Spinal cord (tissue), 10 donors: ENCODE measurements at places on chromosomes 2 and 18. TPM values are rescaled to one million over a fixed set of nuclear protein-coding genes. Genes with fewer than 3 reads are reported as not detected.

DNA sequence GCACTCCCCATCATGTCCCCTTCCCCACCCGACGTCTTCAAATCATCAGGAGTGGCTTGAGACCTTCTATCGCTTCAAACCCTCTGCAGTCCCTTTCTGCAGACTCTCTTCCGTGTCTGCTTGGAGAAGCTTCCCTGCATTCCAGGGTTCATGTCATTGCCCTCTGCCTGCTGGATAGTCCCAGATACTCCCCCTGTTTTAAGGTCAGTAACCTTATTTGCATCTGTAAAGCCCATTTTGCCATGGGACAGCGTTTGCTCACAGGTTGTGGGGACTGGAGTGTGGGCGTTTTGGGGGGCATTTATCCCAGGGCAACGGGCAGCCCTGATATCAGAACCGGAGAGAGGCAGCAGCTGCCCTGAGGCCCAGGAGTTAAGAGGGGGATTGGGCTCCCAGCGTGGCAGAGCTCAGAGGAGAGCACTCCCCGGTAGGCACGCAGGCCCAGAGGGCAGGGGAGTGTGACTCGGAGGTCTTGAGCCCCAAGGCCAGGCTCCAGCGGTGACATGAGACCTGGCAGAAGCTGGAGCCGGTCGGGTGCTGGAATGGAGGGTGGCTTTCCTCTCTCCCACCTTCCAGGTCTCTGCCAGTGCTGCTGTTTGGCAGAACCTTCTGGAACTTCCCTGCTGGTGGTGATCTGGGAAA is 73.8 kb downstream of the RTP5 start:
- H3K27me3 ChIP-seq: no peaks in the 10 kb centered on the region
- peaks cover 14% of the 10 kb centered on the region for H3K36me3 ChIP-seq
- H3K4me1 ChIP-seq: peaks cover 11% of the 10 kb centered on the region
- H3K27ac ChIP-seq: no peak overlapping the region
- no peak for DNase-seq

- no peak overlapping the region for H3K4me3 ChIP-seq
- peaks cover 5% of the 10 kb centered on the region for H3K4me1 ChIP-seq
- no peak overlapping the region for H3K27ac ChIP-seq
- no peaks in the 10 kb centered on the region for H3K27me3 ChIP-seq
- DNase-seq: no peak
Measured at GRCh38 chr18:45057955-45058600, 377.4 kb downstream of the SETBP1 start.

- no peaks in the 10 kb centered on the region for H3K27me3 ChIP-seq
- H3K36me3 ChIP-seq: peaks cover 2% of the 10 kb centered on the region
- H3K4me1 ChIP-seq: peaks cover 10% of the 10 kb centered on the region
- no peak overlapping the region for H3K4me3 ChIP-seq
- H3K27ac ChIP-seq: no peak overlapping the region
- DNase-seq: no peak
Measured at GRCh38 chr2:151407281-151407680, 2.4 kb upstream of the RIF1 start.

DNA sequence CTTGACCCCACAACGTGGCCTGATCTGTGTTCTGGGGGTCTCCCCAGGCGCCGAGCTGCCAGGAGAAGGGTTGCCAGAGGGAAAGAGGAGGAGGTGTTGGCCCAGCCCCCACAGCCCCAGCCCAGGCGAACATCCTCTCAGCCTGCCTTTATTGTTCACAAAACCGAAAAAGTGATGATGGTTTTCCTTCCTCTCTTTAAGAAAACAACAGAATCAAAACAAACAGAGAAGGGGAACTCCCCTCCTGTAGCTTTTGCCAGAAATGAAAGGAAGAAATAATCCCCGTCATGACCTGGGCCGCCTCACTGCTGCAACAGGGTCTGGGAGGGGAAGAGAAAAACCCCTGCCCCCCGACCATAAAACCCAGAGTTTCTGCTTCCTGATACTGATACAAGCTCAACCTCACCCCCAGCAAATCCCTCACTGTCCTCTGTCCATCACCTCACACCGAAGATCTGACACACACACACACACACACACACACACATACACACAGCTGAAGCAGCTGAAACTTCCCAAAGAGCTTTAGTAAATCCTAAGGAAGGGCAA is 52.0 kb downstream of the ZFP36L2 start:
- no peaks in the 10 kb centered on the region for H3K27me3 ChIP-seq
- H3K4me1 ChIP-seq: peaks cover 36% of the 10 kb centered on the region
- no peak overlapping the region for H3K27ac ChIP-seq
- no peak overlapping the region for H3K4me3 ChIP-seq

DNA sequence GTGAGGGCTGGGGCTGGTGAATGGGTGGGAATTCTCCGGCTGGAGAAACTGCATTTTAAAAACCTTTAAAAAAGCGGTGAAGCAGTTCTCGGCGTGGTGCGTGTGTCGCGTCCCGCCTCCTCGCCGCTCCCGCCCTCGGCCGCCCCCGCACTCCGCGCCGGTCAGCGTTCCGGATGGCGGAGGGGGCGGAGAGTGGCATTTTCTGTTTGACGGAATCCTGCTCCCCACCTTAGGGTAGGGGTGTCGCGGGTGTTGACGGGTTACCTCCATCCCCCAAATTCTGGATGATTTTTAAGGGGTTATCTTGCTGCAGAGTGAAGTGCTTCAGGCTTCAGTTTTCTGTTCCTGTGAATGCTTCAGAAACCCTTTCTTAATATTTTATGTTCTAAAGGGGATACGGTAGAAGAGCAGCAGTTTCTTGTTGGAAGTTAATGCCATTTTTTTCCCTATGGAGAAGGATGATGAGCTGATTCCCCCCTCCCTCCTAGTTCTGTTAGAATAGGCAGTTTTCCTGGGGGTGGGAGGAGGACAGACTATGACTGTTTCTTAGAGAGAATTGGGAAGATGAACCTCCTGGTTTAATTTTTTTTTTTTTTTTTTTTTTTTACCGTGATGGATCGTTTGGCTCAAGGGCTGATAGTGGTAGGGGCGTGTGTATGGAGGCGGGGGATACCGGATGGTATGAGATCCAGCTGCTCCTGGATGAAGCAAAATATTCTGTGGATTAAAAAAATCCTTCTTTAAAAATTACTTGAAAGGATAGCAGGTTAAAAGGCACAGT is 756 bp downstream of the ABI2 start:
- H3K36me3 ChIP-seq: no peaks in the 10 kb centered on the region
- H3K27me3 ChIP-seq: no peaks in the 10 kb centered on the region
- H3K27ac ChIP-seq: peak overlapping the region; percentile 94

GRCh38 chr2:23926290-23926749 is 603 bp downstream of the ATAD2B start:
- H3K4me3 ChIP-seq: peak overlapping the region; percentile 86
- no peaks in the 10 kb centered on the region for H3K27me3 ChIP-seq
- H3K27ac ChIP-seq: peak overlapping the region; percentile 97
- peaks cover 8% of the 10 kb centered on the region for H3K36me3 ChIP-seq

GRCh38 chr2:128312411-128312810 is 6.3 kb downstream of the HS6ST1 start:
- H3K4me1 ChIP-seq: peaks cover 99% of the 10 kb centered on the region
- H3K27me3 ChIP-seq: no peaks in the 10 kb centered on the region
- DNase-seq: no peak
- H3K36me3 ChIP-seq: peaks cover 72% of the 10 kb centered on the region
- no peak overlapping the region for H3K27ac ChIP-seq
- H3K4me3 ChIP-seq: no peak overlapping the region

The FRZB gene
- total RNA-seq: 21.8 TPM

The LYPD6 gene
- 31.0 TPM for total RNA-seq

DNA sequence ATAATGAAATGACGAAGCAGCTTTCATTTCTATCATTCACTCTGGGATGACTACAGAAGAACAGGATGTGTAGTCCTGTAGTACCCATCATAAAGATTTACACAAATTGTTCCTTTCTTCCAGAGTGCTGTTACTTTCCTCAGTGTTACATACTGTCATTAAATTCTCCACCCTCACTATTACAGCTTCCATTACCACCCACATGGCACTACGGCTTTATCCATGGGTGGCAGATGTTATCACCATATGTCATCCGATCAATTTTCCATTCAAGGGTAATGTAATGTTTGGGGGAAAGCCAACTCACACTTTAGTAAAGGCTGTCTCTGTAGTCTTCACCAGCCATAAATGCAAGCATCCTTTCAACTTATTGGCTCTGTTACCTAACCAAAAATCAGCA is 7.1 kb upstream of the CSRNP3 start:
- H3K4me1 ChIP-seq: no peaks in the 10 kb centered on the region
- DNase-seq: no peak
- H3K27me3 ChIP-seq: no peaks in the 10 kb centered on the region
- H3K4me3 ChIP-seq: no peak overlapping the region

- H3K27ac ChIP-seq: no peak overlapping the region
- H3K4me1 ChIP-seq: peaks cover 10% of the 10 kb centered on the region
- H3K4me3 ChIP-seq: no peak overlapping the region
- no peaks in the 10 kb centered on the region for H3K36me3 ChIP-seq
Measured at GRCh38 chr2:66853585-66853984, 418.7 kb downstream of the MEIS1 start.

GRCh38 chr2:180196419-180196977 is 189.4 kb upstream of the CWC22 start:
- H3K4me3 ChIP-seq: no peak overlapping the region
- H3K27me3 ChIP-seq: no peaks in the 10 kb centered on the region
- H3K4me1 ChIP-seq: no peaks in the 10 kb centered on the region
- no peak for DNase-seq

- no peak overlapping the region for H3K27ac ChIP-seq
- peaks cover 75% of the 10 kb centered on the region for H3K36me3 ChIP-seq
- H3K4me1 ChIP-seq: no peaks in the 10 kb centered on the region
- no peak overlapping the region for H3K4me3 ChIP-seq
Measured at GRCh38 chr2:85649201-85650190, 18.5 kb downstream of the SFTPB start.

- H3K4me3 ChIP-seq: peak overlapping the region; percentile 40
- H3K36me3 ChIP-seq: no peaks in the 10 kb centered on the region
- H3K27me3 ChIP-seq: no peaks in the 10 kb centered on the region
- no peak overlapping the region for H3K27ac ChIP-seq
- H3K4me1 ChIP-seq: no peaks in the 10 kb centered on the region
Measured at GRCh38 chr2:187552828-187553681, 1.2 kb downstream of the TFPI start.

The POU3F3 gene
- 20.5 TPM for total RNA-seq

The SPC25 gene
- total RNA-seq: 6.9 TPM

- H3K4me3 ChIP-seq: no peak overlapping the region
- DNase-seq: no peak
- H3K36me3 ChIP-seq: no peaks in the 10 kb centered on the region
Measured at GRCh38 chr2:156340377-156340776, 7.9 kb upstream of the NR4A2 start.

GRCh38 chr2:150809103-150809502 is 321.6 kb upstream of the RND3 start:
- no peak overlapping the region for H3K27ac ChIP-seq
- peak; percentile 29 for DNase-seq
- no peak overlapping the region for H3K4me3 ChIP-seq
- H3K36me3 ChIP-seq: no peaks in the 10 kb centered on the region

DNA sequence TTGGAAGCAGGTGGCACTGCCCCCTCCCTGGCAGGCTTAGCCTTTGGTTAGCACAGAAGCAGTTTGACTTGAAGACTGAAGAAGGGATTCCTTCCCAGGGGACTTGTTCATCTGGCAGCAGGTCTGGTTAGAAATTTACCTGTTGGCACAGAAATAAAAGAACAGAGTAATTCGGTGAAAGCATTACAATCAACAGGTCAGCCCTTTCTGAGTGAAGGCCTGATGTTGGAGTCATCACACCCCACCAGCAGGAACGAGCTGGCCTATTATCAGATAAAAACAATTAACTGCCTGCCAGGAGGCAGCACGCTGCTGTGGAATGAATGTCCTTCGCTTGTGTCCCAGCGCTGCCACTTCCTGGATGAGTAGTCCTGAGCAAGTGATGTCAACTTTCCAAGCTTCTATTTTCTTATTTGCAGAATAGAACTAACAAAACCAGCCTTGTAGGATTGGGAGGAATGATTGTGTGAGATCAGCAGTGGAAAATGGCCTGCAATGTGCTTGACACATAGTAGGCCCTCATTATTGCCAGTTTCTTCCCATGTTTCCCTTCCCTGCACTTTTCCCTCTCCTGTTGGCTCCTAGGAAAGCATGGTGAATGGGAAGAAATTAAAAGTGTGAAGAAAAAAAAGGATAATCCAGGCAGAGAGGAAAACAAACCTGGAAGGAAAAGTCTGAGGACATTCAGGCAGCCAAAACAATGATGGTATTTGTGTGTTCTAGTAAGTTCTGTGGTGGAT is 29.0 kb downstream of the LGALSL start:
- no peaks in the 10 kb centered on the region for H3K36me3 ChIP-seq
- peaks cover 4% of the 10 kb centered on the region for H3K4me1 ChIP-seq
- no peak overlapping the region for H3K4me3 ChIP-seq
- H3K27ac ChIP-seq: no peak overlapping the region
- H3K27me3 ChIP-seq: no peaks in the 10 kb centered on the region

DNA sequence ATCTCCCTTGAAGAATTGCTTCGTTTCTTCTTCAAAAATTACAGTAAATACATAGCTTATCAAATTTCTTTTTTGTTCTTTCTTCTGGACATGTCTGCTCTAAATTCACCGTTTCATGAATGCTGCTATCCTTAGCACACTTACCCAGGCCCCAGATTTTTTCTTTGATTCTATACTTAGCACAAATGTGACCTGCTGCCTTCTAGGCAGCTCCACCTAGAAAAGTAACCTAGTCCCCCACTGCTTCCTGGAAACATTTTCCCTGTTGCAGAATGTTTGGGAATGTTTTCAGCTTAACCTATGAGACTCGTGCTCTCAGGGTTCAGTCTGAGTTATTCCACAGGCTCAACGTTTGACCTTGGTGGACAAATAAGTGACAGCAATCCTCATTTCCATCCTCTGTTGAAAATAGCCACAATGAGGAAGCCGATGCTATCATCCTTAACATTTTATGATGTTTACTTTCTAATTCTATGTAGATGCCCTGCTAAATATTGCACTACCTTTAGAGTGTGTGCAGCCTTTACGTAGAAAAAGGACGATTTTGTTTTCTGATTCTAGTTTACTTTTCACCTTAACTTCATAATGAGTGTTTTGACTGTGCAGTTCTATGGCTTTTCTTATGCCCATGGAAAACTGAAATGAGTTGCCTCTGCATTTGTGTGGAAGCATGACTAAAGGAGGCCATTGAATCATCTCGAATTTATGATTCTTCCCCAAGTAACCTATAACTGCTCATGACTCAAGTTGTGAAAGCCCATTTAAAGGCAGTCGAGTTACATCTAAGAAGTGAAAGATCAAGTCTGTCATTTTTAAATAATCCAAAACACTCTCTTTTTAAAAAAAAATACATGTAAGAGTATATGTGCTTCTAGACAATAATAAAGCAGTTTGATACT is 47.7 kb downstream of the TMEM182 start:
- no peak for DNase-seq
- H3K4me3 ChIP-seq: no peak overlapping the region
- H3K27ac ChIP-seq: no peak overlapping the region

DNA sequence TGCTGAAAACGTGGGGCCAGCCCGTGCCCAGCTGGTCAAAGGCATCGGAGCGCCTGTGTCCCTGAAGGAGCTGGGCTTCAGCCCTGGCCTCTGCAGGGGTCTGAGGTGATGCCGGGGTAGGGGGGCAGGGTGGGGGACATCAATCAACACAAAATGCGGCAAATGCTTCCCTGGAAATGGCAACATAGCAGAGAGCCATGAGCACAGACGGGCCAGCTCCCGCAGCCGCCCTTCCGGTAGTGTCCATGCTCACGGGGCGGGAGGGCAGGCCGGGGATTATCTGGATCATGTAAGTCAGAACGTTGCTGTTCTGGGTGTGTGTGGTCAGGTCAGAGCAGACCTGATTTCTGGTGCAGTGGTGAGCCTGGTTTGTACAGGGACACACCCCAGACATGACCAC is 56.5 kb upstream of the TWIST2 start:
- H3K4me3 ChIP-seq: no peak overlapping the region
- no peaks in the 10 kb centered on the region for H3K27me3 ChIP-seq
- no peak for DNase-seq
- peak overlapping the region; percentile 74 for H3K27ac ChIP-seq
- peaks cover 15% of the 10 kb centered on the region for H3K4me1 ChIP-seq
